ENCODE measurements at places on chromosomes 13 and 19.

DNA sequence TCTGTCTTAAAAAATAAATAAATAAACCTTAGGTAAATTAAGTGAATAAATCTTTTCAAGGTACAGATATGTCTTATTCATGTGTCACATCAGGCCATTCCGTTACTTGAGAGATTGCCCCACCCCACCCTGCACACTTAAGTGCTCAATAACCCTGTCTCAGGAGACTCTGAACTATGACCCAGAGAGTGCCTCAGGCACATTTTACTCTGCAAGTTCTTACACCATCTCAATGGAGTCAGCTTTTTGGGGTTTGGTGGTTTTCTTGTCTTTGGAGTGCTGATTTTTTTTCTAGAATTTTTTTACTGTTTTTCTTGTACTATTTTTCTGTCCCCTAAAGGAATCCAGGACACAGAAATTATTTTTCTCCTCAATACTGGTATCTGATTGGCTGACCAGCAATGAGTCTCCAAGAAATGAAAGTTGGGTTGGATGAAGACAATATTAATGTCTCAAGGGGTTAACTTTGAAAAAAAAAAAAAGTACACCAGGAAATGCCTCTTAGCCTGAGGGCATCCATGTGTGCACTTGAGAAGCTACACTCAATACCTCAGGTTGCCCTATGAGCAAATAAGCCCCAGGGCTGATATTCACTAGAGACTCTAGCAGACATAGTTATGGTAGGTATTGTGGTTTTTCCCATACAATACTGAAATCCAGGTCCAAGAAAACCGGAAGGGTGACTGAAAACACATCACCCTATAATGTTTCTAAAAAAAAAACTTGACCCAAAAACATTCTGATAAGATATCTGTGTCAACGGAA is 114.6 kb upstream of the ZNF91 start:
- DNase-seq: no peak

DNA sequence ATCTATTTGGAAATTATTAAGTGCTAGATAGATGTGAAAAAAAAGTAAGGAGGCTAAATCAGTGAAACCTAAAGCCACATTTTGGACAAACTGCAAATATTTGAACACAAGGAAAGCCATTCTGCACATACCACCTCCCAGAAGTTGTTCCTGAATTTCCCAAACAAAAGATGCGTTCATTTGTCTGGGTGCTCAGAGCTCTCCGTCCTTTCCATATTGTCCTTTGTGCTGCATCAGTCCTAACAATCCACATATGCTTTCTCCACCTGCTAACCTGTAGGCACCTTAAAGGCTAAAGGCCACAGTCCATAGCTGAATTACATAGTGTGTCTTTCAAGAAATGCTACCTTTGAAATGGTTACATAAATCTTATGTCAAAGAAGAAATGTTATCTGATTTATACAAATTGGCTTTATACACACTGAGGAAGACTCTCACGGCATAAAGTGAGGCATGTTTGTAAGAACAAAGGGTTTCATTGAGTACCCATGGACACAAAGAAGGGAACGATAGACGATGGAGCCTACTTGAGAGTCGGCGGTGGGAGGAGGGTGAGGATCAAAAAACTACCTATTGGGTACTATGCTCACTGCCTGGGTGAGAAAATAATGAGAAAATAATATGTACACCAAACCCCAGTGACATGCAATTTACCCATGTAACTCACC is 182.0 kb downstream of the RGCC start:
- no peak for DNase-seq

DNA sequence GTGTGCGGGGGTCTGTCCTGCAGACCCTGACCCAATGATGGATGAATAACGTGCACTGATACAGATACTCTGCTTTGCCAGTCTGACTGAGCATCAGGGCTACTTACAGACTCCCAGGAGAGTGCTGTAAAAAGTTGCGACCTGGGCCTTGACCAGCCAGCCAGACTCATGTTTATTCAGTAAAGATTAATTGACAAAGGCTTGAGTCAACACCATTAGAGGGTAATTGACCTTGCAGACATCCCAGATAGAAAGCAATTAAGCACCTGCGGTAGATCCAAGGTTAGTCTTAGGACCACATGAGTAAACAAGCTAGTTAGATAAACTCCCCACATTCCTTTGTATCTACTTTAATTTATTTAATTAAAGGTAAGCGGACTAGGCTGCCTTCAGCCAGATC is 10.4 kb downstream of the NUDT19 start:
- no peak for DNase-seq

DNA sequence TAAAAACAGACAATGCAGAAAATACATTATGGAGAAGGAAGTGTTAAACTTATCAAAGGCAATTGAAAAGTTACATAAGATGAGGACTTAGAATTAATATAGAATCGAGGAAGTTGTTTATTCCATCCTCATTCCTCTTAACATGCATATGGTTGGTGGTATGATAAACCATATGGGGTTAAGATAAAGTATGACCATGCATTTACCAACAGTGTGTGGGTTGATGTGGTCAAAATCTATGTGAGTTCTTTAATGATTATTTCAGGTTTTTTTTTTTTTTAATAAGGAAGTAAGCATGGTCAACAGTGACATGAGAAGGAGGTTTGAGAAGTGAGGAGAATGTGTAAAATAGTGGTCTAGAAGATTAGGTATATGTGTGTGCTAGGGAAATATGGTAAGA is 94.5 kb downstream of the TDRD3 start:
- no peak for DNase-seq

DNA sequence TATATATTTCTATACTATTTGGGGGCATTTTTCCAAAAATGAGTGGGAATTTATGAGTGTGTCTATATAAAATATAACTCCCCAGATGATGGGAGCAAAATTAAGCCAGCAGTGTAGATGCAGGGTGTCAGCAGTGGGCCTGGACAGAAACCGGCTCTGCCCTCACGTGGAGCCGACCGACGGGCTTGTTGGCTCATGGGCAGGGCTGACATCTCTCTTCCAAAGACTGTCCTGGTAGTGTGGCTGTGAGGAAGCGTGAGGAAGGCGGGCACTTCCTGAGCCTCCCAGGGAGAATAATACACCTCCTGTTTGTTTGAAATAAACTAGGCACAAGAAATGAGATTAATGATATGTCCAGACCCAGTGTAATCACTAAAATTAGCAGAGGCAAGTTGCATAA is 206.5 kb downstream of the TEX29 start:
- no peak for DNase-seq

DNA sequence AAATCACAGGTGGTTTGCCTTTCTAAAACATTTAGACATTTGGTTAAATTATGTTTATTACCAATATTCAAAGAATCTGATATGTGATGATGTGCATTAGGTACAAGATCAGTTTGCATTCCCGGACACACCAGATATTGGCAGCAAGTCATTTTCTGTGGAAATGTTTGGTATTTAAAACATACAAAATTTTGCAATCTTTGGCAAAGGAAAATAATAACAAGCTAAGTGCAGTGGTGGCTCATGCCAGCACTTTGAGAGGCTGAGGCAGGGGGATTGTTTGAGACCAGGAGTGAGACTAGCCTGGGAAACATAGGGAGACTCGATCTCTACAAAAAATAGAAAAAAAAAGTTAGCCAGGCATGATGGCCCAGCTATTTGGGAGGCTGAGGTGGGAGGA is 29.1 kb upstream of the TSC22D1 start:
- no peak for DNase-seq

GRCh38 chr19:36040495-36040894 is 7.8 kb upstream of the CLIP3 start:
- no peak for DNase-seq

- DNase-seq: no peak
These were observed 2304.9 kb downstream of the PCDH9 start for GRCh38 chr13:64925284-64925683.

GRCh38 chr19:10744801-10745293 is 27.0 kb downstream of the DNM2 start:
- DNase-seq: no peak

DNA sequence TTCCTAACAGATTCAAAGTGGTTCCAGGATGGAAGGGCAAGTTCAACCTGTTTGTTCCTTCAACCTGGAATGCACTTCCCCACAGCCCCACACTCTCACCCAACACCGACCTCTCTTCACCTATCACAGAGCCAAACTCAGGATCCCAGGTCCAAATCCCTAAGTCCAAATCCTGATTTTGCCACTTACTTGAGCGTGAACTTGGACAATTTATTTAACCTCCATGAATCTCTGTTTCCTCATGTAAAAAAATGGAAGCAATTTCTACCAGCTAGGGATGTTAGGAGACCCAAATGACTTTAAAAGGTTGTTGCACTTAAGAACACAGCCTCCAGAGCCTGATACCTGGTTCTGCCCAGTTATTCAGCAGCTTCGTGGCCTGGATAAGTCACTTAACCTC is 5.4 kb upstream of the IGSF23 start:
- no peak for DNase-seq

DNA sequence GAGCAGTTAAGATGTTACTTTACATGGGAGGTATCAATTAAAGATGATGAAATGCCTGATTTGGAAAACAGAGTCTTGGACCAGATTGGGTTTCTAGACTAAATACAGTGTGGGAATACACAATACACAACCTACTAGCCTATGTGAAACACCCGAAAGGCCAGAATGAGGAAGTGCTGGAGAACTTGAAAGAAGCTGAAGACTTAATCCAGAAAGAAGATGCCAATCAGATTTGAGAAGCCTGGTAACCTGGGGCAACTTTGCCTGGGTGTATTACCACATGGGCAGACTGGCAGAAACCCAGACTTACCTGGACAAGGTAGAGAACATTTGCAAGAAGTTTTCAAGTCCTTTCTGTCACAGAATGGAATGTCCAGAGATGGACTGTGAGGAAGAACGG is 43.2 kb downstream of the N4BP2L1 start:
- no peak for DNase-seq

Data from GM13977 (cell line).